ENCODE measurements at places on chromosomes 16 and 17.

DNA sequence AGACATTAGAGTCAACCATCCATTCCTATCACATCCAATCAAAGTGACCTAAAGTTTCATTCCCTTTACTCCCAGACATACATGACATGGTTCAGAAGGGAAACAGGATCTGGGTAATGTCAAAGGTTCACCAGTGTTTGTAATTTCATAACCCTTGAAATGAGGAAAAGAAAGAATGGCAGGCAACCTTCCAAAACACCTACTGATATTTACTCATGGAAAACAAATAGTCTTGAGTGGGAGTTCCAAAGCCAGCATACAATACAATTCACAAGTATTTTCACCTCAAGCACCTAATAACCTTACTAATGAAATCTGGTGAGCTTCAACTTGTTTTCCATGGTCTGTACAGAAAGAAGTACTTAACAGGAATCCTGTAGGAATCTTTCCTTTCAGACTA, 72.5 kb upstream of the AXIN2 start:
- no peak for DNase-seq

DNA sequence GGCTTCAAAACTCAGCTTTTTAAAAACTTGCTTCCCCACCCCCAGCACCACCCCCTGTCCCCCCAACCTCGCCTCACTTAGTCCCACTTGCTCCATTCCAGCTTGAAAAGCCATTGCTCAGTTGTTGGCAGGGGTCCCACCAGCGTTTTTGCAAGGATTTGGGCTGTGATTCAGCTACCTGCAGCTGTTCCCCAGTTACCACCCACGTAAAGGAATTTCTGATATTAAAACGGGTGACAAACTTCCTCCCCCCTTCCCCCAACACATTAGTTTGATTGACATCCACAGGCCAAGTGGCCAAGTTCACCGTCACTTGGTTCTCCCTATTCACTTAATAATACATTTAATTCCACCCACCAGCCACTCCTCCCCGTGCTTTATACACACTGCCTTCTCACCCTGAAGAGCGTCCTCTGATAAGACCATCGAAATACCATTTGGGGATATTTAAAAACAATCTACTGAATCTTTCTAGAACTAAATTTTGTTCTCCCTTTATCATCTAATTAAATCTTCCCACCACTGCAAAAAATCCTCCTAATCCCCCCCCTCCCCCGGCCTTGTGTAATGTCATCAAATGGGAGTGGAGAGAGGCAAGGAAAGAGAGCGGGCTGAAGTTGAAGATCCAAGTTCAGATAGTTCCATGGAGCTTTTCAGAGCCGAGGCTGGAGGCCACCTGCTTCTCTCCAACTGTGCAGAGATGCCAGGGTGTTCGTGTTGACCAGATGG, 55.1 kb downstream of the SOX9 start:
- DNase-seq: no peak

DNA sequence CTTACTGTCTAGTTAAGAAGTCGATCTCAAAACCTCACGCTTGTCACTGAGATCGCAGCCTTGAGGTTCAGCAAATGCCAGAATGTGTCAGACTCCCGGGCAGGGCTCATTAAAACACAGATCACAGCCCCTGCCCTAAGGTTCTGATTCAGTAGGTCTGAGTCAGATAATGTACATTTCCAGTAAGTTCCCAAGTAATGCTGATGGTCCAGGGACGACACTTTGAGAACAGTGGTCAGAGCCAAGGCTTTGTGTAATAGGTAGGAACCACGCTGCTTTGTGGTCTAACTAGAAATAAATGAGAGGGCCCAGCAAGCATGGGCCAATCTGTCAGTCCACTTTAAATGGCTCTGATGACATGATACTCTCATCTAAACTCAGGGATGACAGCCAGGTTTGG, 228.6 kb downstream of the ZFHX3 start:
- DNase-seq: no peak

DNA sequence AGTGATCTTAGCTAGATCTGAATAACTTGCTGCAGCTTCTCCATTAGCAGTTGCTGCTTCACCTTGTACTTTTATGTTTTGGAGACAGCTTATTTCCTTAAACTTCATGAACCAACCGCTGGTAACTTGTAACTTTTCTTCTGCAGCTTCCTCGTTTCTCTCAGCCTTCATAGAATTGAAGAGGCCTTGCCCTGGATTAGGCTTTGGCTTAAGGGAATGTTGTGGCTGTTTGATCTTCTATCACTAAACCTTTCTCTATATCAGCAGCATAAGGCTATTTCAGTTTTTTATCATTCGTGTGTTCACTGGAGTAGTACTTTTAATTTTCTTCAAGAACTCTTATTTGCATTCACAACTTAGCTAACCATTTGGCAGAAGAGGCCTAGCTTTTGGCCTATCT, 21.5 kb upstream of the TMEM92 start:
- no peak for DNase-seq

- DNase-seq: no peak
Measured at GRCh38 chr17:66734186-66734943, 100.6 kb upstream of the CACNG5 start.

GRCh38 chr17:68993112-68993511, 37.9 kb upstream of the ABCA8 start:
- DNase-seq: no peak

DNA sequence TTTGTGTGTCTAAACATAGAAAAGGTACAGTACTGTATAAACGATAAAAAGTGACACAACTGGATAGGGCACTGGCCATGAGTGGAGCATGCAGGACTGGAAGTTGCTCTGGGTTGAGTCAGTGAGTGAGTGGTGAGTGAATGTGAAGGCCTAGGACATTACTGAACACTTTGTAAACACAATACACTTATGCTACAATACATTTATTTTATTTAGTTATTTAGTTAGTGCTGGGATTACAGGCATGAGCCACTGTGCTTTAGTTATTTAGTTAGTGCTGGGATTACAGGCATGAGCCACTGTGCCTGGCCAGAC, 4.6 kb downstream of the CFAP20 start:
- no peak for DNase-seq

DNA sequence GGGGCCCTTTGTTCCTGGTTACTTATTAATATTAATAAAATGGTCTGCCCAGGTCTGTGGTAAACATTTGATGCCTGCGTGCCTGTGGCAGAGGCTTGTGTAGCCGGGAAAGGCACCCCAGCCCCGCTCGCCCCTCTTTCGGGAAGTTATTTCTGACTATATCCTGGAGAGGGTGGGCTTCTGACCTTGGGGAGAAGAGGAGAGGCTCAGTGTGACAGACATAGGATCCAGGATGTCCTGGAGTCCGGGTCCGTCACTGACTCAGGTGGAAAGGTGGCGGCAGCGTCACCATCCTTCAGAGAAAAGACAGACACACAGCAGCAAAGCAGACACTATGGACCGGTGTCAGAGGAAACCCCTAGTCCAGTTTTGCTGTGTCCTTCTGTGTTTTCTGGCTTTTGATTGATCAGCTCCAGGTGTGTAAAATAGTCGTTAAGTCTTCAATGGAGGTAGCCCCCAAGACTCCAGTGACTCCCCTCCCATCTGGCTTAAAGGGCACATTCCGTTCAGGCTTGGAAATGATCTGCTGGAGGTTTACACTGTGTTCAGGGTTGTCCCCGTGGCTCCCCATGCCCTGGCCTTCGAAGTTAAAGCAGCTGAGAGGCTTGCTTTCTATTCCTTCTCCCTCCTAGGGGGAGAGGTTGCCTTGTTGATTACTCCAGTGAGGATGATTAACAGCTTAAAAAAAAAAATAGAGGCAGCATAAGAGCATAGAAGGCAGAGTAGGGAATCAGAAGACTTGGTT, 81.6 kb downstream of the CCDC182 start:
- no peak for DNase-seq

- DNase-seq: peak; percentile 81
Measured at GRCh38 chr17:78252111-78252634, 20.7 kb downstream of the TMEM235 start.

DNA sequence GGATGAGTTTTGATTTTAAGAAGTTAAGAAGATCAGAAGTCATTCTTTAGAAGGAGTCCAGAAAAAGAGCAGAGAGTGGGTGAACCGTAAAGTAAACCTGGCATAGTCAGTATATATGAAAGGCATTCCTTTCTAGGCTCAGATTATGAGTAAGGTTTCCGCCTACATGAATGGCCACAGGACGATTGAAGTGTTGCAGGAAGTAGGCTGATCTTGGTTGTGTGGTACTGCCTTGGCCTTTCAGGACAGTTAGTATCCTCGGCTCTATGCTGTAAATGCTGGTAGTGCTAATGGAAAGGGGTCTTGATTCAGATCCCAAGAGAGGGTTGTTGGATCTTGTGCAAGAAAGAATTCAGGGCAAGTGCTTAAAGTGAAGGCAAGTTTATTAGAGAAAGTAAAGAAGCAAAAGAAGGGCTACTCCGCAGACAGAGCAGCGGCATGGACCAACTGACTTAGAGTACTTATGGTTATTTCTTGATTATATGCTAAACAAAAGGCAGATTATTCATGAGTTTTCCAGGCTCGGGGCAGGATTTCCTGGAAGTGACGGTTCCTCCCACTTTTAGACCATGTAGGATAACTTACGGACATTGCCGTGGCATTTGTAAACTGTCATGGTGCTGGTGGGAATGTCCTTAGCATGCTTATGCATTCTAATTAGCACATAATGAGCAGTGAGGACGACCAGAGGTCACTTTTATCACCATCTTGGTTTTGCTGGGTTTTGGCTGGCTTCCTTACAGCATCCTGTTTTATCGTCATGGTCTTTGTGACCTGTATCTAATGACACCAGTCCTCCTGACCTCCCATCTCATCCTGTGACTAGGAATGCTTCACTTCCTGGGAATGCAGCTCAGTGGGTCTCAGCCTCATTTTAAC, 164.8 kb downstream of the SNX29 start:
- DNase-seq: no peak

DNA sequence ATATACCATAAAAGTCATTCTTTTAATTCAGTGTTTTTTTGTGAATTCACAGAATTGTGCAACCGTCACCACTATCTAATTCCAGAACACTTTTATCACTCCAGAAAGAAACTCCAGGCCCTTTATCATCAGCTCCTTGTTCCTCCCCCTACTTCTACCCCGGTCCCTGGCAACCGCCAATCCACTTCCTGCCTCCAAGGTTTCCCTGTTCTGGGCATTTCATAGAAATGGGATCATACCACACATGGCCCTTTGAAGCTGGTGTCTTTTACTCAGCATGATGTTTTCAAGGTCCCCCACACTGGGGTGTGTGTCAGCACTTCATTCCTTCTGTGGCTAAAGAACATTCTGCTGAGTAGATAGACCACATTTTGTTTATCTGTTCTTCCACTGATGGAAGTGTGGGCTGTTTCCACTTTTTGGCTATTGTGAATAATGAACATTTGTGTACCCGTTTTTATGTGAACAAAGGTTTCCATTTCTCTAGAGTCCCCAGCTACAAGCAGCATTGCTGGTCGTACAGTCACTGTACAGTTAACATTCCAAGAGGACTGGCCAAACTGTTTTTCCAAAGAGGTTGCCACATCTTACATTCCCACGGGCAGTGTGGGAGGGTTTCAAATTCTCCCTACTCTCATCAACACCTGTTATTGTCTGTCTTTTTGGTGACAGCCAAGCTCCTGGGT, 75.8 kb upstream of the ZNF469 start:
- DNase-seq: no peak

DNA sequence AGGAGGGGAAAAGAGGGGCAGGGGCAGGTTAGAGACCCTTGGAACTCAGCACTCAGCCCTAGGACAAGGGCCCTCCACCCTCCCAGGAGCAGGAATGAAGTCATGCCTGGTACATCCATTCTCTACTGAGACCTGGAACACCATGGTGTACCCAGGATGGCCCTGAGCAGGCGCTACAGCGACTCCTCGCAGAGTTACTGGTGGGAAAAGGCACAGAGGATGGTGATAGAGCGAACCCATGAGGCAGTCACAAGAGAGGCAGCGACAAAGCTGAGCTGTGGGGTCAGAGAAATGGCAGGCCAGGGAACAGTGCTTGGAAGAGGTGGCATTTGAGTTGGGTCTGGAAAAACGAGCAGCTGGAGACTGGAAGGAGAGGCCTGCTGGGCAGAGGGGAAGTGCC, 37.5 kb downstream of the SRCIN1 start:
- no peak for DNase-seq

DNA sequence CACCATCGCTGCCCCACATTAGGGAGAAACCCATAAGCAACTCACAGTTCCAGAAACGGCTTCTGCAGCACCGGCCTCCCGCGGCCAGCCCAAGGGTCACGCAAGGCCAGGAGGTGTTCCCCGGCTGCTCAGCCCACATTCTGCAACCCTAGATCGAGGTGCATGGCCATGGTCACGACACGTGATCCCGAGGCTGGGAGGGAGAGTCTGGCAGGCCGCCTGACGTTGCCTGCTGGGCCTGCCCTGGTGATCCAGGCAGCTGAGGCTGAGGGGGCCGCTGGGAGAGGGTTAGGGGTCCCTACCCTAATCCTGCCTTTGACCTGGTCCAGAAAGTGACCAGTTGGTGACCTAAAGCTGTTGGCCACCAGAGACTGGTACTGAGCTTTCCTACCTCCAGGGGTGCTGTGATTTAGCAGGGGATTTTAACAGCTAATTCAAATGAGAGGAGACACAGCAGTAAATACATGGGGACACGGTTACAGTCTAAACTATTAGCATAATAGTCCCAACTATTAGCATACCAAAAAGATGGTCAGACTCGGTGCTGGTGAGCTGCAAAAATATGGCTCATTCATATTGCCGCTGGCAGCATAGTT, 97.4 kb upstream of the CIBAR2 start:
- no peak for DNase-seq

DNA sequence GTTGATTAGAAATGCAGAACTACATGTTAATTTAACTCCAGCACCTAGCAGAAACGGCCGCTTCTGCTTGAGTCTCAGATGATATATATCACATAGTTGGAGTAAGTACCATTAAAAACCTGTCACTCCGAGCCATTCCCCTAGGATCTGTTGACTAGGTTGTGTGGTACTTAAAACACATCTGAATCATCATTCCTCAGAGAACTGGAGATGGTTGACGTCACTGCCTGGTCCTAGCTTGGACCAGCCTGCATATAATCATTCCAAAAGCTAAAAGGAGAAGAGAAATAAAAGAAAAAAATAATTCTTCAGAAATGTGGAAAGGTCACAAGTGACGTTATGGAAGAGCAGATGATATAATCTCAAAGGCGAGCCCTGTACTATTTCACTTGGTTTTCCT, 31.3 kb upstream of the RASL10B start:
- DNase-seq: no peak

- DNase-seq: peak; percentile 74
Measured at GRCh38 chr17:75625813-75626486, 7.3 kb upstream of the SMIM5 start.

- DNase-seq: no peak
Measured at GRCh38 chr17:39538866-39539265, 68.9 kb downstream of the NEUROD2 start.
